ENCODE measurements at places on chromosomes 5 and 9. TPM values are rescaled to one million over a fixed set of nuclear protein-coding genes. Genes with fewer than 3 reads are reported as not detected.

PHF24 gene
- total RNA-seq, result 0.14 TPM

CDH18 gene
- not detected for total RNA-seq

TUBB4B gene
- 782 TPM for total RNA-seq

AK8 gene
- total RNA-seq, result 1.3 TPM

CCDC183 gene
- 0.44 TPM for total RNA-seq

ANKRD18A gene
- 8.7 TPM for total RNA-seq

ZFP2 gene
- 0.06 TPM for total RNA-seq

SLC36A3 gene
- total RNA-seq, result not detected

NPR3 gene
- 15.3 TPM for total RNA-seq

SLC22A5 gene
- total RNA-seq, result 61.5 TPM

Measured in A549 treated with Hydrocortisone at 1 μM for 4 hours (cell line).